ENCODE measurements at places on chromosomes 2 and 18.

- no peaks in the 10 kb centered on the region for H3K4me1 ChIP-seq
- H3K36me3 ChIP-seq: no peaks in the 10 kb centered on the region
- no peak for DNase-seq
- no peak overlapping the region for H3K4me3 ChIP-seq
- H3K27ac ChIP-seq: no peak overlapping the region
These were observed 28.2 kb upstream of the EPAS1 start for GRCh38 chr2:46269001-46269400.

DNA sequence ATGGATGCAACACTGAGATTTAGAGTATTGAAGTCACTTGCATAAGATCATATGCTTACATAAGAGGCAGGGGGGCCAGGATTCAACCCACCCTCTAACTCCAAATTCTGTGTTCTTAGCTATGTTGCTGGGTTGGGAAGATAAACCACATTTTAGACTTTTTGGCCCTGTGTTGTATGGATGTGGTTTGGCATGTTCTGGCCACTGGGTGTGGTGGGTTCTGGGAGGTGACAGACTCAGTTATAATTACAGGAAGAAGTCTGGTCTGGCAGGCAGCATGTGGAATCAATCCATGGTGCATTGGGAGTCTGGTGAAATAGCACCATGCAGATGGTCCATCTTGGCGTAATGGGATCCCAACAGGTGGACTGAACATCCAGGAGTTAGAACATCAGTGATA is 138.9 kb downstream of the LTBP1 start:
- H3K4me1 ChIP-seq: peaks cover 9% of the 10 kb centered on the region
- no peaks in the 10 kb centered on the region for H3K27me3 ChIP-seq
- no peak overlapping the region for H3K4me3 ChIP-seq
- H3K36me3 ChIP-seq: no peaks in the 10 kb centered on the region
- no peak for DNase-seq
- no peak overlapping the region for H3K27ac ChIP-seq

DNA sequence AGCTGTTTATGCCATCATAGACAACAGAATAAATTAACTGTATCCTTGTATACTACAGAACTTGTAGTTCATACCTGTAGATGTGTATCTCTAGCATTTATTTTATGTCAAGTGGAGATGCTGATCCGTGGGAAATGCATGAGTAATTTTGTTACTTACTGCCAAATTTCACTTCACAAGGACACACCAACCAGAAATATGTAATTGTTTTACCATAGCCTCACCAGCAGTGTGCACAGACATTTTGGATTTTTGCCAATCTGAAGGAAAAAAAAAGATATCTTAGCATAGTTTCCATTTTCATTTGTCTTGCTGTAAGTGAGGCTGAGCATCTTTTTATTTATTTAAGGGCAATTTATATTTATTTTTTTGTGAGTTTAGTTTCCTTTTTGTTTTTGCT is 265.1 kb upstream of the OSR1 start:
- H3K36me3 ChIP-seq: no peaks in the 10 kb centered on the region
- H3K27ac ChIP-seq: no peak overlapping the region
- H3K4me3 ChIP-seq: no peak overlapping the region
- no peak for DNase-seq
- no peaks in the 10 kb centered on the region for H3K4me1 ChIP-seq

GRCh38 chr2:59584958-59585357 is 968.5 kb downstream of the BCL11A start:
- no peaks in the 10 kb centered on the region for H3K4me1 ChIP-seq
- no peak overlapping the region for H3K4me3 ChIP-seq
- no peaks in the 10 kb centered on the region for H3K36me3 ChIP-seq

- no peaks in the 10 kb centered on the region for H3K4me1 ChIP-seq
- H3K27me3 ChIP-seq: no peaks in the 10 kb centered on the region
- no peak overlapping the region for H3K27ac ChIP-seq
These were observed 94.2 kb downstream of the LRRC30 start for GRCh38 chr18:7325126-7325430.

DNA sequence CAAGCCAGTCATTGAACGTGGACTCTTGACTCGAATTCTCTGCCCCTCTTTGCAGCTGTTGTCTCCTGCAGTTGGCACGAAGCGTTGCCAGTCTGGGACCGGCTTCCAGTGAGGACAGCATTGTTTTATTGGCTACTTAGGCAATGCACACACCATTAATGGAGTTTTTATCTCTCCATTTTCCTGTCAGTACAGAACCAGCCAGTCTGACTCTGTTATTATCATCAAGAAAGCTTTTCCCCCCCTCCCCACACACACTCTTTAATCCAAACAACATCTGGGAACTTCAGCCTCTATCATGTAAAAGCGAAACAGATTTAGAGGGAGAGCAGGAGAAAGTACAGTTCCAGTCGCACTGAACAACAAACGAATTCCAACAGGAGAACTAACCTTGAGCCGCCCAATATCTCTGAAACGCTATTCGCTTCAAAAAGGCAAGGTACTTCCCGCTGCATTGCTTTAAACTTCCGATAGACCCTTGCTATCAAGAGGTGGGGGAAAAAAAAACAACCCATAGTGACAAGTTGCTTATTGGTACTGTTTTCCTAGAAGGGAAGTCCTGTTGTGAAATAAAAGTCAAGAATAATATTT is 38.2 kb downstream of the ACVR1 start:
- peak overlapping the region; percentile 66 for H3K27ac ChIP-seq
- H3K27me3 ChIP-seq: no peaks in the 10 kb centered on the region
- DNase-seq: peak; percentile 14
- H3K4me1 ChIP-seq: peaks cover 12% of the 10 kb centered on the region

DNA sequence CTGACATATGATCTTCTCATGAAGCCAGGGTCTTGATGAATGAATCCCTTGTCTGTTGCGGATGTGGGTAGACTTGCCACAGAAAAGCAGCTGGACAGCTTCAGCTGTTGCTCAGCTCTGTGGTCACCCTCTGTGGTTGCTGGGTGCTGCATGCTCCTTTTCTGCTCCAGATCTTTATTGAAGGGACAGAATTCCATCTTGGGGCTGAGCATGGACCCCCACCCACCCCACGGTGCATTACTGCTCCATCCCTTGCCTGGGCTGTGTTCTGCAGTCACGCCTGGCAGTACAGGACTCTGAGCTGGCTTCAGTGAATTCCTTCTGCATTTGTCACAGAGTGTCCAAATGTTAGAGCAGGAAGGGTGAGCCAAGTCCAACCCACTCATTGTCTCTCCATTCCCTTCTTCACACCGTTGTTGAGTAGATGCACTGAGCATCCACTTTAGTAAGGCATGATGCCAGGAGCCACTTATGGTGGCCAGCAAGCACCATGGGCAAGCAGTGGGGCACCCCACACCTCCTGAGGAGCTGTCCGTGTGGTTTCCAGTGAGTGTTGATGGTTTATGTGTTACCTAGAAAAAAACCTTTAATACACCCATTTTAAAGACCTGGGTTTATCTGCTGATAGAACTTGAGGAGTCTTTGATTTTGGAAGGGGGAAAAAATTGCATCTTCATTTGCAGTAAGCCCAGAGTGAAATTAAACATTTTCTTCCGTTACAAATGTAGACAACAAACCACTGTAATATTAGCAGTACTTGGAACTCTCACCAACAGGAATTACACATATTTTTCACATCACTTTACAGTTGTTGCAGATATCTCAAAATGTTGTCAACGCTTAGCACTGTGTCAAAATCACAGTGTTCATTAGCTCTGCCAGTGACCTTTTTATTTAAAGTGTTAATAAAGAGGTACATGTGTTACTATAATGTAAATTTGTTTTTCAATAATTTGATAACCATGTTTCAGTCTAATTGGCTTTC is 14.7 kb upstream of the ITGB6 start:
- H3K4me3 ChIP-seq: no peak overlapping the region
- no peaks in the 10 kb centered on the region for H3K27me3 ChIP-seq
- DNase-seq: no peak
- no peaks in the 10 kb centered on the region for H3K36me3 ChIP-seq

- H3K4me1 ChIP-seq: no peaks in the 10 kb centered on the region
- peaks cover 68% of the 10 kb centered on the region for H3K27me3 ChIP-seq
- no peak for DNase-seq
- H3K4me3 ChIP-seq: no peak overlapping the region
- no peak overlapping the region for H3K27ac ChIP-seq
- H3K36me3 ChIP-seq: no peaks in the 10 kb centered on the region
These were observed 18.1 kb downstream of the AQP12B start for GRCh38 chr2:240664622-240665021.

DNA sequence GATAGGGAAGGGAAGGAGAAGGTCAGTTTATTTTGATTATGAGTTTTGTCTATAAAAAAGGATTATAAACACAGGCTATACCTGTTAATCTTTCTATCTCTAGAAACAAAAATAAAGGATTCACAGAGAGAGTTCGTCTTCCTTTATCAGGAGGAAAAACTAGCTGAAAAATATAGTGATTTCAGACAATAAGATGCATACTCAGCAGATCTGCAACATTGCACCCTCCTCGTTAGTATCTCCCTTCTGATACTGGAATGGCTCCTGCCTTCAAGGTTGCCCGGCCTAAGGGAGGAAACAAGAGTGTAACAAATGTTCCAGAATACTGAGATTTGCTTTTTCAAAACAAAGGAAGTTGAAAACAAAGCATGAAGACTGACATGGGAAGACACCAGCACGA is 48.7 kb upstream of the LRATD1 start:
- no peak for DNase-seq
- H3K4me1 ChIP-seq: no peaks in the 10 kb centered on the region
- no peak overlapping the region for H3K27ac ChIP-seq
- no peak overlapping the region for H3K4me3 ChIP-seq
- no peaks in the 10 kb centered on the region for H3K27me3 ChIP-seq
- no peaks in the 10 kb centered on the region for H3K36me3 ChIP-seq

DNA sequence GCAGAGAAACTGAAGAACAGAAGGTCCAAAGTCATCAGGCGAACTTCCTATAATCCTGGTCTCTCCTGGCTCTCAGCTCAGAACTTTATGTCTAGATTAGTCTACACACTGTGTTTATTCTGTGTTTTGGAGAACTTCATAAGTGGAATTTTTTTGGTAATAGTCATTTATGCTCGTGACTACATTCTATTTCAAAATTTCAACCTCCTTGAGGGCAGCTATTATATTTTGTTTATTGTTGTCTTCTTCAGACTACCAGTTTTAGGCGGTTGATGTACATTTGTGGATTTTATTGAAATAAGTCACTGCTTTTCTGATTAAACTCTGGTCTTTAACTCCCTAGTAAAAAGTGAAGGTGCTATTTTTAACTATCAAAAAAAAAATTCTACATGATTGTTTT is 816.6 kb downstream of the SATB2 start:
- H3K27ac ChIP-seq: no peak overlapping the region
- no peak for DNase-seq
- no peak overlapping the region for H3K4me3 ChIP-seq
- H3K36me3 ChIP-seq: no peaks in the 10 kb centered on the region
- H3K27me3 ChIP-seq: no peaks in the 10 kb centered on the region
- H3K4me1 ChIP-seq: no peaks in the 10 kb centered on the region

GRCh38 chr2:203759690-203760365 is 53.4 kb downstream of the CD28 start:
- no peak for DNase-seq
- no peaks in the 10 kb centered on the region for H3K4me1 ChIP-seq
- H3K27ac ChIP-seq: no peak overlapping the region
- H3K27me3 ChIP-seq: no peaks in the 10 kb centered on the region
- H3K4me3 ChIP-seq: no peak overlapping the region
- H3K36me3 ChIP-seq: no peaks in the 10 kb centered on the region

DNA sequence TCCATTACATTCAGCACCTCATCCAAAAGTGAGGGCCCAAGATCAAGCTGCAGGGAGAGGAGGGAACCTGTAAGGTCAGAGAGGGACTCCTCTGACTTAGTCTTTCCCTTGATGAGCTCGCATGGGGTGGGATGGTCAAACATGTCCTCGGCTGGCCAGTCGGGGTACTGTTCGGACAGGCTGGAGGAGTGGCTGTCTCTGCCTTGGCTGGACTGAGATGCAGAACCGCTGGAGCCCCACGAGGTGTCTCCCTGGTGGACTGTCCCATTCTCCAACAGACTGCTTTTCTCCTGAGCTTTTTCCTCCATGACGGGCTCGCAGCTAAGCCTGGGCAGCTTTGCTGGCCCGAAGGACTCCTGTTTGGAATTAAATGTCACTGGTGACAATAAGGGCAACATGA is 25.6 kb downstream of the CDC42EP3 start:
- no peaks in the 10 kb centered on the region for H3K36me3 ChIP-seq
- H3K4me3 ChIP-seq: no peak overlapping the region
- H3K27me3 ChIP-seq: no peaks in the 10 kb centered on the region
- H3K27ac ChIP-seq: peak overlapping the region; percentile 38

DNA sequence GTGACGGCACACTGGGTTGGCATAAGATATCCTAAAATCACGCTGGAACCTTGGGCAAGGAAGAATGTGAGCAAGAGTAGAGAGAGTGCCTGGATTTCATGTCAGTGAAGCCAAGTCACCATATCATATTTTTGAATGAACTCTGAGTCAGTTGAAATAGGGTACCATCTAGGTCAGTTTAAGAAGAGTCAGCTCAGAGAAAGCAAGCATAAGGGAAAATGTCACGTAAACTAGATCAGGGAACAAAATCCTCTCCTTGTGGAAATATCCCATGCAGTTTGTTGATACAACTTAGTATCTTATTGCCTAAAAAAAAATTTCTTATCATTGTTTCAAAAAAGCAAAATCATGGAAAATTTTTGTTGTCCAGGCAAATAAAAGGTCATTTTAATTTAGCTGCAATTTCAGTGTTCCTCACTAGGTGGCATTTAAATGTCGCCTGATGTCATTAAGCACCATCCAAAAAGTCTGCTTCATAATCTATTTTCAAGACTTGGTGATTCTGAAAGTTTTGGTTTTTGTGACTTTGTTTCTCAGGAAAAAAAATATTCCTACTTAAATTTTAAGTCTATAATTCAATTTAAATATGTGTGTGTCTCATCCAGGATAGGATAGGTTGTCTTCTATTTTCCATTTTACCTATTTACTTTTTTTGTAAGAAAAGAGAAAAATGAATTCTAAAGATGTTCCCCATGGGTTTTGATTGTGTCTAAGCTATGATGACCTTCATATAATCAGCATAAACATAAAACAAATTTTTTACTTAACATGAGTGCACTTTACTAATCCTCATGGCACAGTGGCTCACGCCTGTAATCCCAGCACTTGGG is 19.6 kb downstream of the RSAD2 start:
- DNase-seq: no peak
- H3K4me3 ChIP-seq: no peak overlapping the region
- H3K27me3 ChIP-seq: no peaks in the 10 kb centered on the region
- H3K4me1 ChIP-seq: no peaks in the 10 kb centered on the region
- H3K36me3 ChIP-seq: no peaks in the 10 kb centered on the region

DNA sequence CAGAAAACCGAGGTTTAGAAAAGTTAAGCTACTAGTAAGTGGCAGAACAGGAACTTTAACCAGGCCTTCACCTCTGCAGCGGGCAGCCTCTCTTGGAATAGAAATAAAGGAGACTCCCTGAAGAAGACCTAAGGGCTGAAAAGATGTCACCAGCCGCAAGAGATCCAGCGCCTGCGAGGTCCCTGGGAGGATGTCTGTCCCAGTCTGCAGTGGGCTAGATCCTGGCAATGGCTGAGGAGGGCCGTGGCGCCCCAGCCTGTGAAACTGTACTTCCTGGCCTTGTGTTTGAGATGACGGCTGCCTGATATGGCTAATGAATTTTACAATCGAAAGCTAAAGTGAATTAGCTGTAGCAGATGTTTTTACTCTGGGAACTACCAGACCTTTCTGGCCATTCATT is 300.6 kb upstream of the SALL3 start:
- no peaks in the 10 kb centered on the region for H3K36me3 ChIP-seq
- no peak overlapping the region for H3K4me3 ChIP-seq
- no peaks in the 10 kb centered on the region for H3K27me3 ChIP-seq
- no peaks in the 10 kb centered on the region for H3K4me1 ChIP-seq
- DNase-seq: no peak

GRCh38 chr2:133553251-133553650 is 15.0 kb downstream of the NCKAP5 start:
- no peaks in the 10 kb centered on the region for H3K36me3 ChIP-seq
- DNase-seq: no peak
- H3K27me3 ChIP-seq: no peaks in the 10 kb centered on the region
- H3K4me3 ChIP-seq: no peak overlapping the region
- H3K4me1 ChIP-seq: no peaks in the 10 kb centered on the region

All from transverse colon (tissue), 4 donors.